Activated CD8-positive, alpha-beta memory T cell treated with anti-CD3 and anti-CD28 coated beads for 4 hours (primary cell): ENCODE measurements at places on chromosomes 11 and 22.

- DNase-seq: no peak
Observed at GRCh38 chr11:63506876-63507275, 992 bp downstream of the LGALS12 start.

DNA sequence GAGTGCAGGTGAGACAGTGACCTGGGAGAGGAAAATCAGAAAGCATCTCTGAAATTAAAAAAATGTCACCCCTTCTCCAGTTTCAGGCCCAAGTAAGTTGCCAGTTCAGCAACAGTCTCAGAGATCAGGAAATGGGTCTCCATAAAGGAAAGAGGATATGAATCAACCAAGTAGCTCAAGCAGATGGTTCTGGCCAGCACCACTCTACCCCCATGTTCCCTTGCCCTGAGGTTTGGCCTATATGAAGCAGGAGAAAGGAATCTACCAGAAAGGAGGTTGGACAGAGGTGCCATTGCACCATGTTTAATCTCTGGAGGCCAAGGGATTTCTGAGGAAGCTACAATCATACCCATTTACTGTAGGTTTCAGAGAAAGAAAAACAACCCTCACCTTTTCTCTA lies 7.7 kb downstream of the FZD4 start:
- DNase-seq: no peak

GRCh38 chr22:28904211-28904896 lies 21.0 kb downstream of the ZNRF3 start:
- DNase-seq: no peak

DNA sequence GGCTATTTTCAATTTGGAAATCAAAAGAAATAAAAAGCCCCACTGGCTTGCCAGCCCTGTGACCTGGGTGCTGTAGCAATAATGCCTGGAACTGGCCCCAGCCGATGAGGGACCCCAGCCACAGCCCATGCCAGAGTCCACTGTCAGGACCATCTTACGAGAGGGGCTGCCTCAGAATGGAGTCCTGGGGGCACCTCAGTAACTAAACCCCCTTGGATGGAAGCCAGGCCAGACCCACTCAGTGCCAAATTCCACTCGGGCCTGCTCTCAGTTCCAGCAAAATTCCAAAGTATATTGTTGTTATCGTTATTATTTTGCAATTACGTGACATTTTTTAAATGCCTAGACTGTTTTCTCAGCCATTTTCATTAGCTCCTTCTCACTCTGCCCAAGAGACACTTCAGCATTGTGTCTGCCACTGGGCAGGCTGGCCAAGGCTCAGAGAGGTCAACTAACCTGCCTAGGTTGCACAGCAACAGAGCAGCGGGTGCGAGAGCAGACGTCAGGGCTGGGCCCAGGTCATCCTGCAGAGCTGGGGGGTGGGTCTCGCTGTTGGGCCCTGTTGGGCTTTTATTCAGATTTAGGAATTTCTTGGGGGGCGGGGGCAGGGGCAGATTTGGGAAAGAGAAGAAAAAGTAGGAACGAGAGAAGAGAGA lies 19.5 kb downstream of the CDKN1C start:
- DNase-seq: no peak

GRCh38 chr11:16936643-16937042 lies 77.6 kb downstream of the PLEKHA7 start:
- DNase-seq: no peak

GRCh38 chr22:36541831-36542411 lies 13.0 kb upstream of the EIF3D start:
- DNase-seq: no peak

- DNase-seq: no peak
Observed at GRCh38 chr22:49998718-49999062, 13.9 kb downstream of the IL17REL start.

- DNase-seq: no peak
Observed at GRCh38 chr22:20571078-20571503, 63.7 kb downstream of the MED15 start.

- DNase-seq: no peak
Observed at GRCh38 chr11:34865261-34865660, 50.9 kb downstream of the APIP start.

- DNase-seq: no peak
Observed at GRCh38 chr11:128814856-128815705, 52.0 kb downstream of the KCNJ1 start.

DNA sequence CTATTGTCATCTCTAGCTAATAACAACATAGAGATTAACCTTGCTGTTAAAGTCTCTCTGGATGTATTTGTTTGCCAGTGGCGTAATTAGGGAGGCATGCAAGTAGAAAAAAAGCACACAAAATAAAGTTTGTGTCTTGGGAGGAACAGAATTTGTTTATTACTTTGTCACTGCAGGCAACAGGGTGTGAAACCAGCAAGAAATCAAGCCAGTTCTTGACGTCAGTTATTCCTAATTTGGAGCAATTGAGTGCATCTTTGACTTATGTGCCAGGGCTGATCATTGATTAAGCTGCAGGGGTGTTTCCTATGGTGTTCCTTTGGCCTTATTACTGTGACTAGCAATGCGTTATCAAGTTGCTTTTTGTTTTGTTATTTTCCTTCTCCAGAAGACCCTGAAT lies 751.0 kb downstream of the KCNA4 start:
- DNase-seq: no peak

DNA sequence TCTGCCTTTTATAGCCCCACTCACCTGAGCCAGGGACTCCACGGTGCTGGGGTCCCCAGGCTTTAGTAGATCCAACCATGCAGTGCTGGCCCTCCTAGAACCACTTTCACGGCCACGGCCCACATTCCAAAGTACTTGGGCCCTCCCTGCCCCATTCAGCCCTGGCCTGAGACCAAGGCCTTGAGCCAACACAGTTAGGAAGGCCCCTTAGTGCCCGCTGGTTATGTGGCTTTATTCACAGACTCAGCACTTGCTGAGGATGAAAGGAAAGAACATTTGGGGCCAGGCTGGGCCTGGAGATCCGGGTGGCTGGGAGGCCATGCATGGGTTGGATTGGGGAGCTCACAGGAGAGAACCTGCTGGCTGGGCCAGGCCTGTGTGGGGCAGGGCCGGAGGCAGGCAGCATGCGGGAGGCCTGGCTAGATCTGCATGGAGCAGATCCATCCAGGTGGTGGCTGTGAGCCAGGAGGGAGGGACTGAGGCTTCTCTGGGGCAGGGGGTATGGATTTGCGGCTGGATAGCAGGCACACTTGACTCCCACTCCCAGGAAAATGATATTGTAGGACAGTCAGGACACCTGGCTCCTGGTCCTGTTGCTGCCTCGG lies 12.6 kb downstream of the CHRM1 start:
- DNase-seq: no peak

DNA sequence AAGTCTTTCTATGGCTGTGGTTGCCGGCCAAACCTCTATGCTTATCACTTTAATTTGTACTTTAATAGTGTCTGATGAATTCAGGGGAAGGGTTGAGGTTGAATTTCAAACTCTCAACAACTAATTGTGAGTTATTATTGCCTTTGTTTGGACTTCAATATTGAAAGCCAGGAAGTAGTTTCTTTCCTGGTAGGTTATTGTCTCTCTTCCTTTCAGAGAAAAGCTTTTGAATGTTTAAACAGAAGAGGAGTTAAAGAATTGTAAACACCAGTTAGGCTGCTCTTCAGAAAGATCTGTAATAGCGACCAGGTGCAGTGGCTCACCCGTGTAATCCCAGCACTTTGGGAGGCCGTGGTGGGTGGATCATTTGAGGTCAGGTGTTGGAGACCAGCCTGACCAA lies 22.2 kb downstream of the NNMT start:
- no peak for DNase-seq

DNA sequence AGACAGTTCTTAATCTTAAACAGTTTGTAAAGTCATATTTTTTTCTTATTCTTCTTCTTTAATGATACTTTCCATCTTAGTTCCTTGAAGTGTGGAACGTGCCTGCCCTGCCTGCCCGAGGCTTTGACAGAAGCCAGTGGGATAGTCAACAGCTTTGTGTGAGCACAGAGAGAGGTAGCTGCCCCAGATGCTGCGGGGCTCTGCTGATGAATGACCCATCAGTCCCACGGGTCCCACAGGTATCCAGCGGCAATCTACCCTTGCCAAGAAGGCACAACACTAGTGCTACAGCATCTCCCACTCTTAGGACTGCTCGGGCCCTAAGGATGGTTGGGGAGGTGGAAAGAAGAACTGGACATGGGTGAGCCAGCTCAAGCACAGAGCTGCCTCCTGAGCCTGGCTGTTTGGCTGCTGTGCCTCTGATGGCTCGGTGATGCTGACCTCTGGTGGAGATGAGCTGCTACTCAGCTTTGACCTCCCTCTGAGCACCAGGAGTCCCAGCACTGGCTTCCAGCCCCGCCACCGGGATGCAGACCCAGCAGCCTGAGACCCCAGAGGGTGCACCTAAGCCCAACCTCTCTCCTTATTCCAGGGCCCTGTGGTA lies 11.8 kb upstream of the APLNR start:
- no peak for DNase-seq

DNA sequence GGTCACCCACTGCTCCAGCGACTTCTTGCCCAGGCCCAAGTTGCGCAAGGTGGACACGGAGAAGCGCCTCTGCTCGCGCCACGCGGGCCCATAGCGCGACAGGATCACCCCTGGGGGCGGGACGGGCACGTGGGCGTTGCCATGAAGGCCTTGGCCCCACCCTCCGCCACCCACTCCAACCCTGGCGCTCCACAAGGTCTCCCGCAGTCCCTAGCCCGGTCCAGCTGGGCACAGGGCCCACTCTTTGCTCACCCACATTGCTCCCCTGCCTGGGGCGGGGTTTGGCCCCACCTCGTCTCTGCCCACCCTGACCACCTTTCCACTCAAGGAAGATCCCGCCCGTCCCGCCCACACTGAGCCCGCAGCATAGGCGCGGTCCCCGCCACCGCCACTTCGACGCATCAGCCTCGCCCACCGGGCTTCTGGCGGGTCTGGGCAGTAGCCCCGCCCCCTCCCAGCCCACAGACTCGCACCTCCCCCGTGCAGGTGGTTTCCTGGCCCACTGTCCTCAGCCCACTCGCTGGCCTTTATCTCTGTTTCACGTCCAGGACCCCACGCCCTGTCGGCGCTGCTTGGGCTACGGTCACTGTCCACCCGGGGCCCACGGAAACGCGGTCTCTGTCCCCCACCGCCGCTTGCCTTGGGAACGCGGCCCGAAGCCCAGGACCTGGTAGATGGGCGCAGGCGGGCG lies 12.3 kb upstream of the CYP2D6 start:
- no peak for DNase-seq

DNA sequence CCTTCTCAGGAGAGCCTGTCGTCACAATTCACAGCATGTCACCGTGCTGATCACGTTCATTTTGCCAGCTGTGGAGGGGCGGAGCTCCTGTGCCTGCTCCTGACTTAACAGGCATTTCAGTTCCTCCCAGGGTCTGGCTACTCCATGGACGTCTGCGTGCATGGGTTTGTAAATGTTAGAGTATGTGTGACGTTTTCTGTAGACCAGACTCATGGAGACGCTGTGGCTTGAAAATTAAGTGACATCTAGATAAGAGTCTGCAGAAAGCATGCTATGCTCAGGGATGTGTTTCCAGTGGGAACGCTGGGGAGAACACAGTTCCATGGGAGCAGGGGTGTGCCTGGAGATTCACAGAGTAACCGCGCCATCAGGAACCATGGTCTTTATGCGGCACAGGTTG lies 804.0 kb downstream of the TBC1D22A start:
- no peak for DNase-seq

DNA sequence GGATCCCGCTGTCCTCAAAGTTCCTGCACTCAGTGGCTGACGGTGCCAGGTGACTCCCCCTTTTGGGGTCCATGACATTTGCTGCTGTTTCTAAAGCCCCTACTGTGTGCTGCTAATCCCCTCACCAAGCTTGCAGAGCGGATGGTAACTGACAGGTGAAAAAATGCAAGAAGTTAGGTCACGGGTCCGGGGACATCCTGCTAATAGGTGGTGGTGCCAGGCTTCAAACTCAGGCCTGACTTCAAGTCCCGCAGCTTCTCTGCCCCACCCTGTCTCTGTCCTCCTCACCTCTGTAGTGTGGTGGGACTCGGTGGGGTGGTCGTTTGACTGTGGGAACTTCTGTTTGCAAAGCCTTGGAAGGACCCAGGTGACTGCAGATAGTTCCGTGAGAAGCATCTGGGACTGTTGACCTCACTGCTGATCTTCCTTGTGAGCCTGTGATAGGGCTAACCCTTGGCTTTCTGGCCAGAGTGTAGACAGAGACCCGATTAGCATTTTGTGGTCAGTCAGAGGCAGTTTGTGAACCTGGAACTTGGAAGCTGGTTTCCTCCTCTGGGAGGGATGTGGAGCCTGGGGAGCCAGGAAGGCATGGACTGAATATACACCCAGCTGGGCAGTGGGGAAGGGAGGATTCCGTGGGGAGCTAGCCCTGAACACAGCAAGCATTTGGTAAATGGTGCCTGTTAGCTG lies 115.4 kb upstream of the OR4B1 start:
- no peak for DNase-seq

DNA sequence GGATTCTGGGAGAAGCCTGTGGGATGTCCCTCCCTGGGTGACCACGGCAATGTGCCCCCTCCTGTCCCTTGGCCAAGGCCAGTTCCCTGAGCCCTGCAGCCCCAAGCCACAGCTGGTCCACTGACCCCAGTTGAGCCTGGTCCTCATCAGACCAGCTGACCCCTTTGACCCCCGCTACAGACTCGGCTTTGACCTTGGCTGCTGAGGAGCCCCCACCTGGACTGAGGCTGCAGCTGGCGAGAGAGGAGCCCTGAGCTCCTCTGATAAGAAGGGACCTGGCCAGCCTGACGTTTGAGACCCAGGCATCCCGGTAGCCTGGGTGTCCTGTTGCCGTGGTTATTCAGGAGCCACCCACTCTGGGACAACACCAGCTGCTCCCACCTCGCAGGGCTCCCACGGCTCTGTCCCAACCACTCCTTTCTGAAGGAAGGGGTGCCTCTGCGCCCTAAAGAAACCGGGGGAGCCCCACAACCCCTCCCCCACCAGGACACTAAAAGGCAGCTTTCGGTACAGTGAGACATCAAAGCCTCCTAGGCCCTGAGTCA lies 3.0 kb downstream of the ASCL2 start:
- no peak for DNase-seq

DNA sequence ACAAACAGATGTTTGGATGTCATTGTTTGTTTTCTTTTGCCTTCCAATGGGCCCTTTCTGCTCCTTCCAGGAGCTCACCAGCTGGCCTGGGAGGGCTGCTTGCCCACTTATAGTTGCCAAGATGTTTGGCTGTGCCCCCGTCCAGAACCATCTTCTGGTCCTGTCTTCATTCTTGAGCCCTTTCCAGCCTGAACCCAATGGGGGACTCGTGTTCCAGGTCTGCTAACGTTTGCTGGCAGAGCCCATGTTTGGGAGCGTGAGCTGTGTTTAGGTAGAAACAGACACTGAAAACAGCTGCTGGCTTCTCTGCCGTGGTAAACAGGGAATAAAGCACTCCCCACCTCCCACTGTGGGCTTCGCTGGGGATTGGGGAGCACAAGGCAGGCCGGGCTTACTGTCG lies 83.2 kb upstream of the SYT13 start:
- no peak for DNase-seq

DNA sequence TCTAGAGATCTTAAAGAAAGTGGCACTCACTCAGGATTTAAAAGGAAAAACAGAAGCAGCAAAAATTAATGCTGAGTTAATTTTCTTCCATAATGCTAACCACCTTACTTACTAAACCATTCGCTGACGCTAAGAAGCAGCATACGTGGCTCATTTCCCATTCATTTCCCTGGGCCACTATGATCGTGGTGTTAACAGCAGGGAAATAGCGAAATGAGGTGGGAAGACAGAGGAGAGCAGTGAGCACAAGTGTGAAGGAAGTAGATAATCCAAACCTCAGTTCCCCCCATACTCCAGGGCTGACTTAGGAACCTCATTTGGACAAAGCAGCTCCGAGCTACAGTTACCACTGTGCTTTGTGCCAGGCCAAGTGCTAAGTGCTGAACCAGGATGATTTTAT lies 723.2 kb downstream of the OPCML start:
- DNase-seq: no peak

- DNase-seq: no peak
Observed at GRCh38 chr22:17580441-17581031, 17.2 kb downstream of the SLC25A18 start.
